ENCODE measurements at places on chromosomes 5 and 9. TPM values are rescaled to one million over a fixed set of nuclear protein-coding genes. Genes with fewer than 3 reads are reported as not detected.

DNA sequence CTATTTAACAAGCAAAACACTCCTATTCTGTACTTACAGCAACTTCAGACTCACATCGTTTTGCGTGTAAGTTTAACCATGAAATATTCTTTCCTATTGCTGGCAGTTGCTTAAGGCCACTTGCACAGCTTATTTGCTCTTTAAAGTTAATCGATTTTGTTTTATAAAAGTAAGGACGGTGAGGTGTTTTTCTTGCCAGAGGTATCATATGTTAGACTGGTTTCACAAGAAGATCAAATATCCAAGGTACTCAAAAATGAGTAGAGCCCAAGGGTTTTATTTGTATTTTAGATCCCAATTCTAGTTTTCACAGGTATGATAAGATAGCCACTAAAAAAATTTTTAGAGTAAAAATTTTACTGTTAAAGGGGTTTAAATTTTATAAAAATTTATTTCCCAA lies 16.2 kb downstream of the CLINT1 start:
- peaks cover 6% of the 10 kb centered on the region for H3K4me1 ChIP-seq
- H3K27me3 ChIP-seq, result no peaks in the 10 kb centered on the region
- no peak for DNase-seq
- H3K4me3 ChIP-seq, result no peak overlapping the region
- no peak overlapping the region for H3K27ac ChIP-seq

GRCh38 chr9:1882711-1883403 lies 132.3 kb upstream of the SMARCA2 start:
- H3K4me3 ChIP-seq, result no peak overlapping the region
- no peak for DNase-seq
- H3K36me3 ChIP-seq, result no peaks in the 10 kb centered on the region
- H3K4me1 ChIP-seq, result no peaks in the 10 kb centered on the region

The TMEM174 gene
- total RNA-seq, result not detected

DNA sequence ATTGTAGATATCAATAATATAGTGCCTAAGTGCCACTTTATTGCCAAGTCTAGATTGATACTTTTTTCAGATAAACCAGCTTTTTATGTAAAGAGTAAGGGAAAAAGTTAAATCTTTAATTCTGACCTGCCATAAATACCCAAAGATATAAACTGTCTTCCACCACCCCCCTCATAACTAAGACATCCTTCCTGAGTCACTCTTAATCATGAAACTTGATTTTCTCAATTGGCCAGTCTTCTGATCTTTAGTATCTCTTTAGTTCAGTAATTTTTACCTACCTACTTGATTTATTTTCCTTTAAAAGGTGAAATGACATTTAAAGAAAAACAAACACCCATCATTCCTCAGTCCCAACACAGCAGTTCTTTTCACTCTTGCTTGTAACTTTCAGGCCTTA lies 21.8 kb downstream of the C5orf22 start:
- H3K36me3 ChIP-seq, result peaks cover 34% of the 10 kb centered on the region
- H3K27me3 ChIP-seq, result no peaks in the 10 kb centered on the region
- peak overlapping the region; percentile 64 for H3K27ac ChIP-seq
- no peak overlapping the region for H3K4me3 ChIP-seq

DNA sequence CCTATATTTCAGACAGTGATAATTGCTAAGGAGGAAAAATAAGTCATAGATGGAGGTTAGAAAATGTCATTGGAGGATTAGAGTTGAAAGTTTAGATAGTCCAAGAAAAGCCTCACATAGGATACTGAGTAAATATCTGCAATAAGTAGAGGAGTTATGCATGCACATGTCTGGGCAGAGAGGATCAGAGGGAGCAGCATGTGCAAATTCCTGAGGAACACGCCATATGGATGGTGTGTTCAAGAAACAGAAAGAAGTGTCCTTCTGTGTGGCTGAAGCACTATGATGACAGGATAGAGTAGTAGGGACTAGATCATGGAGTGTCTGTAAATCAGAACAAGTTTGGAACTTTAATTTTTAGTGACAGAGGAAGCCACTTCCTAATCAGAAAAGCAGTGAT lies 52.2 kb downstream of the SGCD start:
- DNase-seq, result no peak
- peaks cover 23% of the 10 kb centered on the region for H3K27me3 ChIP-seq
- no peaks in the 10 kb centered on the region for H3K4me1 ChIP-seq
- H3K27ac ChIP-seq, result no peak overlapping the region
- H3K4me3 ChIP-seq, result no peak overlapping the region

GRCh38 chr9:81607593-81608288 lies 81.6 kb downstream of the TLE1 start:
- H3K4me1 ChIP-seq, result no peaks in the 10 kb centered on the region
- no peak overlapping the region for H3K27ac ChIP-seq
- DNase-seq, result no peak
- no peak overlapping the region for H3K4me3 ChIP-seq
- H3K27me3 ChIP-seq, result no peaks in the 10 kb centered on the region

GRCh38 chr9:35938474-35939356 lies 19.2 kb downstream of the OR2S2 start:
- H3K4me3 ChIP-seq, result no peak overlapping the region
- H3K36me3 ChIP-seq, result peaks cover 5% of the 10 kb centered on the region
- H3K27me3 ChIP-seq, result no peaks in the 10 kb centered on the region
- peaks cover 43% of the 10 kb centered on the region for H3K4me1 ChIP-seq
- no peak for DNase-seq

- H3K4me3 ChIP-seq, result no peak overlapping the region
- no peaks in the 10 kb centered on the region for H3K36me3 ChIP-seq
- no peak for DNase-seq
- peaks cover 5% of the 10 kb centered on the region for H3K4me1 ChIP-seq
- H3K27ac ChIP-seq, result no peak overlapping the region
These were observed 4.9 kb upstream of the OLFM1 start for GRCh38 chr9:135082536-135082935.

The MVB12B gene
- total RNA-seq, result 17.1 TPM

The FABP6 gene
- total RNA-seq, result not detected

- H3K36me3 ChIP-seq, result no peaks in the 10 kb centered on the region
- no peaks in the 10 kb centered on the region for H3K4me1 ChIP-seq
- no peak overlapping the region for H3K4me3 ChIP-seq
- H3K27ac ChIP-seq, result no peak overlapping the region
- no peaks in the 10 kb centered on the region for H3K27me3 ChIP-seq
- DNase-seq, result no peak
These were observed 75.4 kb downstream of the SLF1 start for GRCh38 chr5:94693845-94694370.

DNA sequence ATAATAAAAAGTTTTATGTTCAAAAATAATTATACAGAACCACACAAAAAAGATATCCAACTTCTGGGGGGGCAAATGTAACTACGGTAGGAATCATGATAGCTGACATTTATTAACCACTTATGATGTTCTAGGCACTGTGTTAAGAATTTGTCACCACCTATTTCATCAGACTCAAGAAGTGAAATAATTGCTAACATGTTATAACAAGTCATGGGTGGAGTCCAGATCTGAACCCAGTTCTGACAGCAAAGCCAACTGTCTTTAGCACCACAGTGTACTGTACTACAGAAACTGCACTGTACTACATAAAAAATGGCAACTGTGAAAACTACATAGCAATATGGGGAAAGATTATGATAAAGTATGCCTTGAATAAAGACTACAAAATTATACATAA lies 3.0 kb upstream of the SAP30L start:
- H3K27ac ChIP-seq, result no peak overlapping the region
- no peak for DNase-seq
- H3K36me3 ChIP-seq, result peaks cover 29% of the 10 kb centered on the region

DNA sequence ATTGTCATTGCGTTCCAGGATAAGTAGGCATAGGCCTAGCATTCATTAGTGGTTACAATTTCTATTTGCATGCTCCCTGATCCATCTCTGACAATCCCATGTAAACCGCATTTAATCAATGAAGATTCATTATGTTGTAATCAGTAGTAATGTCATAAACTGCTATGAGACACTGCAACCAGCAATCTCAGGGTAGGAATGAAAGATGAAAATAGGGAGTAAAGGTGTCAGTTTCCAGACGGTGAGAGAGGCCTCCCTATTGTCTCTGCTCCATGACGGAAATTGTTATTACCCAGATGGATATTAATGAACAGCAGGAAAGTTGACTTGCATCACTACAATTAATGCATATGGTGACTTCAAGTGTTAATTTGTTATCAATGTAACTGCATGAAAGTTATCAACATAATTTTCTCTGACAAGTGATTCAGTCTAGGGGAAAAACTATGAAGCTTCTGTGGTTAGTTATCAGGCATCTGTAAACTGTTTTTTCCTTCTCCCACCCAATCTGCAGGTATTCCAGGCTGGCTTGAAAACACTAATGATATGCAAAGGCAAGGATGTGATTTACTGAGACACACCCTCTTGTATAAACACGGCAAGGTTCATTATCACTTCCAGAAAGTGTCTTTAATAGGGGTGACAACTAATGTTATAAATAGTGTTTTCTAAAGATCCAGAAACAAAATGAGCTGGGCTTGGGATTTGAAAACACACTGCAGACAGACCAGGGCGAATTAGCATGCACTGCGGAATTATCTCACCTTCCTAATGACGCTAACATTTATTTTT lies 73.5 kb downstream of the ZNF622 start:
- no peak for DNase-seq
- H3K4me3 ChIP-seq, result no peak overlapping the region
- H3K4me1 ChIP-seq, result no peaks in the 10 kb centered on the region

DNA sequence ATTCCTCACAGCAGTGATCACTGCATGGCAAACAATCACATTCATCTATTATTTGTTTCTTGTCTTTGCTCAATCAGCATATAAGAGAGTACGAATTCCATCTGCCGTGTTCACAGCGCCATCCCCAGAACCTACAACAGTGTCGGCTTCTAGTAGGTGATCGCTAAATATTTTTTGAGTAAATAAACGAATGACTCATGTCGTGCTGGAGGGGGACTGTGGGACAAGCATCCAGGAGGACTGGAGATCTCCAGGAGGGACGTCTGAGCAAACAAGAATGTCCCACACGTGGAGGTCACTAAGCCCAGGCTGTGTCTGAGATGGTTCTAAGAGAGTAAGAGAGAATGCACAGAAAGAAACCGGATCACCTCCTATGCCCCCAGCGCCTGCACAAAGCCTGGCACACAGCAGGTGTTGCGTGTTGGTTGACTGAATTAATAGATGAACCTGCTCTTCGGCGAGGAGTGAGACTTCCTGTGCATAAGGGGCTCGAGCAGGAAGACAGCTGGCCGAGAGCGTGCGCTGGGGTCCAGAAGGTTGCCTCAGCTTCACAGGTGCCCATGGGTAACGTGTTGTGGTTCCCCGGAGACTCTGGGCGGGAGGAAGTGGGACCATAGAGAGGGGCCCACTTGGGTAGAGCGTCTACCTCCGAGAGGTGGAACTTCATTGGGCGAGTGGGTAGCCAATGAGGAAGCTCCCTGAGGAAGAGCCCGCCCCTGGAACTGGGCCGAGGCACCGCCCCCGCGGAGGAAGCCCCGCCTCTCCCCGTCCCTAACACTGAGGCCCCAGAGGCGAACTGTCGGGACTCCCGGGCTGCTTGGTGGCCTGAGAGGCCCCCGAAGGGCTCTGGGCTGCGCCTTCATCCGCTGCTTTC lies 193.0 kb downstream of the MELK start:
- no peak overlapping the region for H3K27ac ChIP-seq
- H3K27me3 ChIP-seq, result peaks cover under 1% of the 10 kb centered on the region
- peak; percentile 94 for DNase-seq
- H3K4me1 ChIP-seq, result no peaks in the 10 kb centered on the region
- no peak overlapping the region for H3K4me3 ChIP-seq
- H3K36me3 ChIP-seq, result no peaks in the 10 kb centered on the region

GRCh38 chr5:178483620-178484019 lies 106.6 kb downstream of the COL23A1 start:
- H3K27me3 ChIP-seq, result no peaks in the 10 kb centered on the region
- DNase-seq, result peak; percentile 36
- peaks cover 2% of the 10 kb centered on the region for H3K36me3 ChIP-seq
- H3K27ac ChIP-seq, result no peak overlapping the region
- peak overlapping the region; percentile 76 for H3K4me3 ChIP-seq

GRCh38 chr5:158140120-158140731 lies 281.3 kb upstream of the CLINT1 start:
- H3K4me1 ChIP-seq, result no peaks in the 10 kb centered on the region
- no peaks in the 10 kb centered on the region for H3K36me3 ChIP-seq
- H3K4me3 ChIP-seq, result no peak overlapping the region
- no peak overlapping the region for H3K27ac ChIP-seq

GRCh38 chr9:126854734-126855133 lies 5.7 kb upstream of the ZBTB34 start:
- H3K27me3 ChIP-seq, result peaks cover 57% of the 10 kb centered on the region
- peaks cover 5% of the 10 kb centered on the region for H3K4me1 ChIP-seq
- H3K36me3 ChIP-seq, result no peaks in the 10 kb centered on the region
- H3K27ac ChIP-seq, result no peak overlapping the region

The PCDHGA5 gene
- 0.12 TPM for total RNA-seq

DNA sequence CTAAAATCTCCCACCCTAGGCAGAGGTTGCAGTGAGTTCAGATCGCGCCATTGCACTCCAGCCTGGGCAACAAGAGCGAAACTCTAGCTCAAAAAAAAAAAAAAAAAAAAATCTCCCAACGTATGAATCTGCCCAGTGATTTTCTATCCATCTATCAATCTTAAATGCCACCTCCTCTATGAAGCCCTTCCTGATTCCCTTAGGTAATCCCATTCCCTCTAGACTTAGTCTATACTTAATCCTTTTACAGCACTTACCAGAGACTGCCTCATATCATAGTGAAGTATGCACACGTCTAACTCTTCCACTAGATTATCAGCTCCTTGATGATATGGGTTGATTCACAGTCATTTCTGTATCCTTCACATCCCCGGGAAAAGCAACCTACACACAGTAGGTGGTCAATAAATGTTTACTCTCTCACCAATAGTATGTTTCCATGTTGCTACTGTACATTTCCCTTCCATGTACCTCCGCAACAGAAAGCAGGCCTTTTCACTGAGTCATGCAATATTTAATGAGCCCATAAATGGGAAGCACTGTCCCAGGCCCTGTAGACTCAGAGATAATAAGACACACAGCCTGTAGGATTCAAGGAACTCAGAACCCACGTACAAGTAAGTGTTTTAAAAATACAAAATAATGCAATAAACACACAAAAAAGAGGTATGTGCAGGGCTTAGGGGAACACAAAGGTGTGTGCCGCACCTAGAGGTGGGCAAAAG lies 1.2 kb downstream of the DROSHA start:
- H3K27ac ChIP-seq, result peak overlapping the region; percentile 99
- DNase-seq, result no peak
- H3K36me3 ChIP-seq, result peaks cover 13% of the 10 kb centered on the region
- H3K4me3 ChIP-seq, result peak overlapping the region; percentile 94

The LCN1 gene
- not detected for total RNA-seq

The NTRK2 gene
- 3.3 TPM for total RNA-seq

GRCh38 chr5:40502736-40503135 lies 177.0 kb upstream of the PTGER4 start:
- no peak for DNase-seq
- H3K27ac ChIP-seq, result no peak overlapping the region
- no peaks in the 10 kb centered on the region for H3K27me3 ChIP-seq
- H3K36me3 ChIP-seq, result no peaks in the 10 kb centered on the region

The ALDH1A1 gene
- total RNA-seq, result not detected

- DNase-seq, result no peak
- H3K27ac ChIP-seq, result no peak overlapping the region
- no peak overlapping the region for H3K4me3 ChIP-seq
- H3K4me1 ChIP-seq, result no peaks in the 10 kb centered on the region
- H3K27me3 ChIP-seq, result no peaks in the 10 kb centered on the region
These were observed 38.6 kb downstream of the MRPS30 start for GRCh38 chr5:44847206-44847852.

GRCh38 chr5:124477062-124477461 lies 269.4 kb downstream of the ZNF608 start:
- H3K4me1 ChIP-seq, result no peaks in the 10 kb centered on the region
- no peak overlapping the region for H3K27ac ChIP-seq
- H3K4me3 ChIP-seq, result no peak overlapping the region
- no peaks in the 10 kb centered on the region for H3K36me3 ChIP-seq
- no peak for DNase-seq

- H3K27ac ChIP-seq, result no peak overlapping the region
- DNase-seq, result no peak
- H3K36me3 ChIP-seq, result no peaks in the 10 kb centered on the region
- no peak overlapping the region for H3K4me3 ChIP-seq
- H3K4me1 ChIP-seq, result no peaks in the 10 kb centered on the region
These were observed 55.8 kb downstream of the FSTL4 start for GRCh38 chr5:133556551-133556950.

Measured in activated T-cell treated with anti-CD3 and anti-CD28 coated beads, Interleukin-2, amount 50 U/mL, for 72 hours (primary cell).